Type B pancreatic cell (in vitro differentiated cells): ENCODE measurements at places on chromosomes 2 and 18.

GRCh38 chr18:2968606-2969005 is 44.3 kb downstream of the LPIN2 start:
- H3K27me3 ChIP-seq, result no peaks in the 10 kb centered on the region
- H3K4me1 ChIP-seq, result peaks cover 55% of the 10 kb centered on the region
- H3K4me3 ChIP-seq, result no peak overlapping the region
- H3K36me3 ChIP-seq, result peaks cover 4% of the 10 kb centered on the region
- DNase-seq, result no peak

- no peak overlapping the region for H3K27ac ChIP-seq
- no peaks in the 10 kb centered on the region for H3K4me1 ChIP-seq
- no peak overlapping the region for H3K4me3 ChIP-seq
- H3K36me3 ChIP-seq, result no peaks in the 10 kb centered on the region
Measured at GRCh38 chr2:173860082-173860481, 105.1 kb downstream of the SP3 start.

DNA sequence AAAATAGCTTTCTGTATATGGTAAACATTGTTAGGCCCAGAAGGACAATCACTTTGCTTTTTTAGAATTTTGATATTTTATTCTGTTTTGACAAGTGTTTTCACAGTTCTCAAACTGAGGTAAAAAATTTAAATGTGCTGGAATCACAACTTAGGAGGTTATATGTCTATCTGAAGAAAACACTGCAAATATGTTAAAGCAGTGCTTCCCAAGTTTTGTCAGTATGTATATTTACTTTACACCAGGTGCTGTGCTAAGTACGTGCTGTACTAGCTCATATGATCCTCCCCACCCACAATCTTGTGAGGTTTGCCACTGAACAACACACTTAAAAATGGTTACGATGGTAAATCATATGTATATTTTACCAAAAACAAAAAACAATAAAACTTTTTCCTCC is 124.2 kb downstream of the CABYR start:
- no peak overlapping the region for H3K27ac ChIP-seq
- H3K4me3 ChIP-seq, result no peak overlapping the region
- no peaks in the 10 kb centered on the region for H3K4me1 ChIP-seq

GRCh38 chr18:79332646-79333045 is 63.1 kb upstream of the NFATC1 start:
- H3K27ac ChIP-seq, result no peak overlapping the region
- no peaks in the 10 kb centered on the region for H3K4me1 ChIP-seq
- H3K4me3 ChIP-seq, result no peak overlapping the region
- H3K27me3 ChIP-seq, result no peaks in the 10 kb centered on the region

DNA sequence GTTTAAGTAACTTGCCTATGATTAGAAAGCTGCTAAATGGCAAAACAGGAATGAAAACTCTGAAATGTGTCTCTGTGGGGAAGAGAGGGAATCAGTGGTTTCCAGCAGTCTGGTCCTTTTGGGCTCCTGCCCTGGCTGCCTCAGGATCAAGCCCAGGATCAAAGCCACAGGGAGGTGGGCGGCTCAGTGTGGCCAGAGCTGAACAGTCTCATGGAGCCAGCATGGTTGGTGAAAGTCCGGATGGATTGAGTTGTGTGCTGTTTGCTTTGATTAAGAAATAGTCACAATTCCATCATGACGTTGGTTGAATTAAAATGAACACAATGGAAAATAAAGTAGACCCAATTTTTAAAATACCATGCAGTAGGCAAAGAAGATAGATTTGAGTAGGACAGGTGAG is 344.2 kb downstream of the LPIN1 start:
- H3K27me3 ChIP-seq, result no peaks in the 10 kb centered on the region
- H3K4me3 ChIP-seq, result no peak overlapping the region
- no peak overlapping the region for H3K27ac ChIP-seq
- DNase-seq, result no peak
- H3K4me1 ChIP-seq, result no peaks in the 10 kb centered on the region

DNA sequence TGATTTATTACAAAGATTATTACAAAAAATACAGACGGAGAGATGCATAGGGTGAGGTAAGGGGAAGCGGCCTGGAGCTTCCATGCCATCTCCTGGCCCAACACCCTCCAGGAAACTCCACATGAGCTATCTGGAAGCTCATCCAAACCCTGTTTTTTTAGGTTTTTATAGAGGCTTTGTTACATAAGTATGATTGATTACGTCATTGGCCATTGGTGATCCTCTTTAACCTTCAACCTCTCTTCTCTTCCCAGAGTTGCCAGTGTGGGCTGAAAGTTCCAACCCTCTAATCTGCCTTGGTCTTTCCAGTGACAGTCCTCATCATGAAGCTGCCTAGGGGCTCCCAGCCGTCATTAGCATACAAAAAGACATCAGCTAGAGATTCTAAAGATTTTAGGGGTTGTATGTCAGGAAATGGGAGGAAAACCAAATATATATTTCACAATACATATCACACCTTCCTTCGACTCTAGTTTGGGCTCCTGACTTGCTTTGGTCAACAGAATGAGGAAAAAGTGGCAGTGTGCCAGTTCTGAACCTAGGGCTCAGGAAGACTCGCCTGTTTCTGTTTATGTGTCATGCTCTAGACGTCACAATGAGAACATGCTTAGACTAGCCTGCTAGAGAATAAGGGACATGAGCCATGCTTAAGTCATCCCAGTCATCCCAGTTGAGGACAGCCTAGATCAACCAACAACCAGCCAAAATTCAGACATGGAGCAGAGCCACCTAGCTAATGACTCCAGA is 54.1 kb downstream of the ETAA1 start:
- H3K36me3 ChIP-seq, result peaks cover 6% of the 10 kb centered on the region
- no peaks in the 10 kb centered on the region for H3K27me3 ChIP-seq
- no peak overlapping the region for H3K4me3 ChIP-seq
- H3K4me1 ChIP-seq, result peaks cover 28% of the 10 kb centered on the region
- H3K27ac ChIP-seq, result peak overlapping the region; percentile 76

- no peaks in the 10 kb centered on the region for H3K36me3 ChIP-seq
- DNase-seq, result no peak
- H3K27me3 ChIP-seq, result no peaks in the 10 kb centered on the region
- H3K4me3 ChIP-seq, result no peak overlapping the region
- H3K4me1 ChIP-seq, result peaks cover 52% of the 10 kb centered on the region
Measured at GRCh38 chr2:28322981-28323396, 69.7 kb upstream of the FOSL2 start.

DNA sequence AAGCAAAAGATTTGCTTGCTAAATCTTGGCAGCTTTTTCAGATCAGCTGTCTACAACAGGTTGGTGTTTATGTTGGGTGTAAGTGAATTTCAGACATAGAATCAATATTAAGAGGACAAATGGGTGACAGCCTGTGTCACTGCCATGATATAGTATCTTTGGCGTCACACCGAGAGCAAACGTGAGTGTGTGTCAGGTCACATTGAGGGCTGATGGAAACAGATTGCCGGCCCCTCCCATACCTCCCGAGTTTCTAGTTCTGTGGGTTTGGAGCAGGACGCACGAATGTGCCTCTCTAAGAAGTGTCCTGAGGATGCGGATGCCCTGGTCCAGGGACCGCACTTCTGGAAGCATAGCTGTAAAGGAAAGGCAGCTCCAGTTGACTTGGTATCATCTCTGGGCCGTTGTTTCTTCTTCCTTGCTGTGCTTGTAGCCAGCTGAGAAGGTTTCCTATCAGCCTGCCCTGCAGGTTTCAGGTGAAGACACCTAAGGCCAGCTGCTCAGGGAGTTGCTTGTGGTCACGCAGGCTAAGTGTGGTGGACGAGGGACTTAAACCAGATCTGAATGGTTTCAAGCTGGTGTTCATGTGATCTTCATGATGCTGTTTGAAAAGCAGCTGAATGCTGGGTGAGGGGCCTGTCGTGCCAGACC is 6.4 kb downstream of the AGAP1 start:
- peak overlapping the region; percentile 8 for H3K4me3 ChIP-seq
- peaks cover 2% of the 10 kb centered on the region for H3K36me3 ChIP-seq
- peak overlapping the region; percentile 14 for H3K27ac ChIP-seq
- no peak for DNase-seq

- no peaks in the 10 kb centered on the region for H3K4me1 ChIP-seq
- H3K27ac ChIP-seq, result no peak overlapping the region
- H3K4me3 ChIP-seq, result no peak overlapping the region
- DNase-seq, result no peak
- peaks cover 58% of the 10 kb centered on the region for H3K27me3 ChIP-seq
Measured at GRCh38 chr2:232483923-232484627, 3.6 kb downstream of the ECEL1 start.

GRCh38 chr2:134232868-134233727 is 20.8 kb upstream of the MGAT5 start:
- H3K4me1 ChIP-seq, result no peaks in the 10 kb centered on the region
- H3K27ac ChIP-seq, result peak overlapping the region; percentile 5

DNA sequence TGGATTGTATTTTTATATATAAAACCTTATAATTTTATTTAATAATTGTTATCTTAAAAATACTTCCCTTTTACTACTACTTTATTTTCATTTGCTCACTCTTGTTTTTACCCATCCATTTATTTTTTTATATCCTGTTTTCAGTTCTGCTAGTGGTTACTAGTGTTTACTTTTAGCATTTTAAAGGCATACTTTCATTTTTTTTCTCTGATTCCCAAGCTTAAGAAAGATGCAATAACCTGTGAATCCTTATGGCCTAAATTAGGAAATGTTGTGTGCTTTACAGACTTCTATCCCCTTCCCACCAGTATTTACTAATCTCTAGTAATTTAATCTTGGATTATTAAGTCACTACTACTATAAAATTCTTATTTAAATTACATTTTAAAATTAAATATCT is 140.0 kb downstream of the SMAD7 start:
- peaks cover 5% of the 10 kb centered on the region for H3K36me3 ChIP-seq
- no peak for DNase-seq
- no peak overlapping the region for H3K4me3 ChIP-seq

- H3K36me3 ChIP-seq, result no peaks in the 10 kb centered on the region
- H3K27ac ChIP-seq, result no peak overlapping the region
- no peak overlapping the region for H3K4me3 ChIP-seq
- H3K4me1 ChIP-seq, result peaks cover 43% of the 10 kb centered on the region
- no peak for DNase-seq
- peaks cover 19% of the 10 kb centered on the region for H3K27me3 ChIP-seq
Measured at GRCh38 chr2:217048730-217049129, 188.9 kb upstream of the TNP1 start.

DNA sequence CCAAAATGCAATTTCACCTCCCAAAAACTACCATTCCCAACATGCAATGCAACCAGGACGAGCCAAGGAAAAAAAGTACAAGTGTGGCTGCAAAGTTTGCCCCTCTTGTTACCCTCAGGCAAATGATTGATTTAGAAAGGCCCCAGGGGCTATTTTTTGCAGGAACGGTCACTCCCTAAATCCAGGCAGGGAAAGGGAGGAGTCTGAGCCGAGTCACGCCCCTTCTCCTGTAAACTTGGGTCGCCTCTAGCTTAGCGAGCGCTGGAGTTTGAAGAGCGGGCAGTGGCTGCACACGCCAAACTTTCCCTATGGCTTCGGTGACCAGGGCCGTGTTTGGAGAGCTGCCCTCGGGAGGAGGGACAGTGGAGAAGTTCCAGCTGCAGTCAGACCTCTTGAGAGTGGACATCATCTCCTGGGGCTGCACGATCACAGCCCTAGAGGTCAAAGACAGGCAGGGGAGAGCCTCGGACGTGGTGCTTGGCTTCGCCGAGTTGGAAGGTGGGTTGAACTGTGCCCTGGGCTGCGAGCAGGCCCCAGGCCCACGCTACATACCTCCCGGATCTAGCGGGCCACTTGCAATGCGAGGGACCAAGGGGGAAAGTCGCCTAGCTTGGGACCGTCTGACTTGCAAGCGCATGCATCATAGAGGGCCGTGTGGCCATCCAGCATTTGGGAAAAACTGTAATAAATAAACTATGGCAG is at the start of gene GALM:
Gene GALM (plus strand): TSS at position 261 of the 702 bp plus-strand sequence. CDS start 48 bp downstream, at position 309.
- H3K27ac ChIP-seq, result peak within 1 kb of the TSS; percentile 76
- peak; percentile 82 for DNase-seq
- peaks cover 27% of the 10 kb centered on the region for H3K4me1 ChIP-seq
- H3K27me3 ChIP-seq, result no peaks in the 10 kb centered on the region
- no peaks in the 10 kb centered on the region for H3K36me3 ChIP-seq
- H3K4me3 ChIP-seq, result peak within 1 kb of the TSS; percentile 89

DNA sequence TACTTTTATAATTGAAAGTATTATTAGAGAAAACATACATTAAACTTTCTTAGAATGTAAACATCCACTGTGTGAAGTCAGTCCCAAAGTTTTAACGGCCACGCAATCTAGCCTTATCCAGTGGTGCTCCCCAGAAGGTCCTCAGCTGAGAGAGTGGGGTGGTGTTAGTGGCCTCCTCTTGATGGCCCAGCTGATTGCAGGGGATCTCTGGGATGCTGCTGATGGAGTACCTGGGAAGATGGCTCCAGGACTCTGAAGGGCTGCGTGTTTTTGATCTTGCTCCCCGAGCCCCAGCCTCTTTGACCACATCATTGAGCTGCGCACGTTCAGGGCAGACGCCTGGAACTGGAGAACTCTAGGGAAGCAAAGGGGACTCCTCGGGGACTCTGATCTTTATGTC is 181.4 kb downstream of the FAM210A start:
- DNase-seq, result peak; percentile 20
- H3K27ac ChIP-seq, result no peak overlapping the region
- peaks cover 10% of the 10 kb centered on the region for H3K27me3 ChIP-seq
- no peak overlapping the region for H3K4me3 ChIP-seq
- peaks cover 6% of the 10 kb centered on the region for H3K4me1 ChIP-seq
- no peaks in the 10 kb centered on the region for H3K36me3 ChIP-seq

- H3K27me3 ChIP-seq, result peaks cover 7% of the 10 kb centered on the region
- peaks cover 20% of the 10 kb centered on the region for H3K4me1 ChIP-seq
- no peak overlapping the region for H3K4me3 ChIP-seq
- no peaks in the 10 kb centered on the region for H3K36me3 ChIP-seq
- no peak overlapping the region for H3K27ac ChIP-seq
Measured at GRCh38 chr2:127175041-127175721, 44.9 kb downstream of the CYP27C1 start.

DNA sequence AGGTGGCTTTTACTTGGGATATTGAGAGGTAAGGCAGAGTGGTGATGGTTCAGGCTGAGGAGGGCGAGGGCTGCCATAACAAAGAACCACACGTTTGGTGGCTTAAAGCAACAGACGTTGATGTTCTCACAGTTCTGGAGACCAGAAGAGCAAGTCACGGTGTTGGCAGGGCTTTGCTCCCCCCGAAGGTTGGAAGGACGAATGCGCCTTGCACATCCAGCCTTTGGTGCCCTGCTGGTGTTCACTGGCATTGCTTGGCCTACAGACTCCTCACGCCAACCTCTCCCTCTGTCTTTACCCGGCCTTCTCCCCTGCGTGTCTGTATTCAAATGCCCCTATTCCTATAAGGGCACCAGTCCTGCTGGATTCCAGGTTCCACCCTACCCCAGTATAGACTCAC is 125.4 kb downstream of the TPO start:
- no peak for DNase-seq
- H3K27me3 ChIP-seq, result peaks cover 19% of the 10 kb centered on the region
- no peak overlapping the region for H3K4me3 ChIP-seq
- no peak overlapping the region for H3K27ac ChIP-seq
- H3K4me1 ChIP-seq, result peaks cover 13% of the 10 kb centered on the region

DNA sequence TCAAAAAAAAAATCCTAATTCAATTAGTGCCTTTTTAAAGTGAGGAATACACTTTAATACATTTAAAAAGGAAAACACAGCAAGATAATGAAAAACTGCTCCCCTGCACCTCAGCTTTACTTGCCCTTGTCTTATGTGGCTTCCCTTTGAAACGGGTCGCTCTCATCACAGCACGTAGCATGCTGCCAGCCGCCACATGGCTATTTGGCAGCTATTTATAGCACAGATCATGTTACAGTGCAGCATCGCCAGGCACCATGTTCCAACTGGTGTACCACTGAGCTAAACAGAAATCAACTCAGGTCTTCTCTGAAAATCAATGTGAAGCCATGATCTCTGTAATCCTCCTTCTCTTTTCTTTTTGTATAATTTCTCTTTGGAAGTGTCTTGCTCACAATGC is 65.1 kb downstream of the TMEM182 start:
- H3K4me1 ChIP-seq, result peaks cover 11% of the 10 kb centered on the region
- no peak overlapping the region for H3K27ac ChIP-seq

- peak; percentile 64 for DNase-seq
- H3K27me3 ChIP-seq, result peaks cover 7% of the 10 kb centered on the region
- H3K4me3 ChIP-seq, result no peak overlapping the region
- H3K36me3 ChIP-seq, result no peaks in the 10 kb centered on the region
Measured at GRCh38 chr2:96156926-96157648, 11.8 kb upstream of the DUSP2 start.
